ENCODE measurements at places on chromosomes 6 and 20.

DNA sequence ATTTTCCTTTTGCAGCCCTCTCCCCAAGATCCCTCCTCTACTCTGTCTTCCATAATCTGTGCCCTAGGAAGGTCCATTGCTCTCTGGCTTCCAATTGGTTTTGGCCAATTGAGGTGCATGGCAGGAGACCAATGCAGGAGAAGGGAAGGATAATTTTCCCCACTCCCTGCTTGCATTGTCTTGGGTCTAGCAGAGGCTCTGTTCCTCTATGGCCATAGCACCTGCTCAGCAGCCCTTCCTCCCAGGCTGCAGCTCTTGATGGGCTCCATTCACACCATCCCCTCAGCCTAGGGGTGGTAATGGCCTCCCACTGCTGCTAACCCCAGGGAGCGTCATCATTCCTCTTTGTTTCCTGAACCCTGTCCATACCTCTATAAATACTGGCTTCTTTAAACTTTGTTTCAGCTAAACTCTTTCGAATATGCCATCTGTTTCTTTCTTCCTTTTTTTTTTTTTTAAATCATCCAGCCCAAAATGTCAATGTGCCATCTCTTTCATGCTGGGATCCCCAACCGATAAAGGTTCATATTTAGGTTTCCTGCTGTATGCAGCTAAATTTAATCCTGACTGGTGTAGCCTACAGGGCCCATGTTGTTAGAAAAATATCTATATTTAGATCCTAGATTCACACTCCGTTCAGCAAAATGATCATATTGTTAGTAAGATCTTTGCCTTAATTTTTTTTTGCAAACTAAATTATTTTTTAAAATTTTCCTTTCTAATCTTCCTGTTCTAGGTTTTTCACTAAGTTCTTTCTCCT is 63.8 kb downstream of the HECA start:
- no peak for DNase-seq

DNA sequence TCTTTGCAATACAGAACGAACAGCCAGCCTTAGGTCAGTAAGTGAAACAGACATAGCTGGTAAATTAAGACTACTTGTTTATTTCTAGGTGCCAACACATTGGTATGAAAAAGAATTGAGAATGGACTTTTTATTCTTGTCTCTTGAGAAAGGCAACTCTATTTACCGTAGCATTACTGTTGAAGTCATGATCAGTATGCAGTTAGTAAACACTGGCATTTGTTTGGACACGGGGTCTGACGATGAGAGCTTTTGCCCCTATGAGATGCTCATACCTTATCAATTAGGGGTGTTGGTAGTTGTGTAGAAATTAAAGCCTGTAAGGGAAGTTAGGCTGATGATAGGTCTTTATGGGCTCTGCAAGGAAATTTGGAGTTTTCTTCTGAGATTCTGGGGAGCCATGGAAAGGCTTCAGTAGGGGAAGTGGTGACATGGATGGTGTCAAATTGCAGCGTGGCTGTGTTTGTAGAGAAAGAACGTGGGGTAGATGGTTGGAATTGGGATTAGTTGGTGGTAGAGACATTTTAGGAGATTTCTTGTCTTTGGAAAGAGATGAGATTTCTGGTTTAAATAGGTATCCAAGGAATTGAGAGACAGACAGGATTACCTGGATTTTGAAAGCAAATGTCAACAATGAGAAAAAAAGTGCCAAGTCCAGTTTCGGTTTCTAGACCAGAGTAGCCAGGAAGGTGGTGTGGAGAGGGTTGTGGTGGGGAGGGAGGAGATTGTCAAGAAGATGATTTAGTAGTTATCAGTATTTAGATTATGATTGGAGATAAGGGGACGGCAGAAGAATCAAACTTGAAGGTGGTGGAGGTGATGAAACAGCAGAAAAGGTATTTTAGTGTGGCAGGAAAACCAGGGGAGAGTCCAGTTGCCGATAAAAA is 116.6 kb downstream of the JARID2 start:
- DNase-seq: no peak

GRCh38 chr20:1622450-1622849 is 2.6 kb upstream of the SIRPB1 start:
- DNase-seq: no peak

GRCh38 chr6:134173936-134174671 is 121.7 kb upstream of the SLC2A12 start:
- peak; percentile 85 for DNase-seq

GRCh38 chr6:57064809-57065208 is 18.3 kb downstream of the KIAA1586 start:
- DNase-seq: no peak

GRCh38 chr20:38181207-38181801 is 16.2 kb upstream of the TGM2 start:
- no peak for DNase-seq

- no peak for DNase-seq
Measured at GRCh38 chr20:32505723-32506473, 79.2 kb downstream of the NOL4L start.

GRCh38 chr6:85544776-85545175 is 48.9 kb downstream of the SNX14 start:
- no peak for DNase-seq

DNA sequence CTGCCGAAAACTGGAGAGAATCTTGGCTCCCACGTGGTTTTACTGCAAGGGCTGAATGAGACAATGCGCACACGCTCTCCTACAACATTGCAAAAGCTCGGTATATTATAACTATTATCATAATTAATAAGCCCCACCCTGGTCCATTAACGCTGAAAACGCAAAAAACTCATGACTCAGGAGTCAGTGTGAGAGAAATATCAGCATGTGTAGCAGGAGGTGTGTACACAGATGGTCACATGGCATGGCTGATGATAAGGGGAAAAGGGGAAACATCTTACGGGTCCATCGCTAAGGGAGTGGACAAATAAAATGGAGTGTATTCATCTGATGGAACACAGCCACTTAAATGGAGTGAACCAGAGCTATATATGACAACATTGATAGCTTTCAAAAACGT is 29.2 kb downstream of the CDH22 start:
- DNase-seq: no peak

- no peak for DNase-seq
Measured at GRCh38 chr6:4322134-4322845, 186.9 kb upstream of the ECI2 start.

DNA sequence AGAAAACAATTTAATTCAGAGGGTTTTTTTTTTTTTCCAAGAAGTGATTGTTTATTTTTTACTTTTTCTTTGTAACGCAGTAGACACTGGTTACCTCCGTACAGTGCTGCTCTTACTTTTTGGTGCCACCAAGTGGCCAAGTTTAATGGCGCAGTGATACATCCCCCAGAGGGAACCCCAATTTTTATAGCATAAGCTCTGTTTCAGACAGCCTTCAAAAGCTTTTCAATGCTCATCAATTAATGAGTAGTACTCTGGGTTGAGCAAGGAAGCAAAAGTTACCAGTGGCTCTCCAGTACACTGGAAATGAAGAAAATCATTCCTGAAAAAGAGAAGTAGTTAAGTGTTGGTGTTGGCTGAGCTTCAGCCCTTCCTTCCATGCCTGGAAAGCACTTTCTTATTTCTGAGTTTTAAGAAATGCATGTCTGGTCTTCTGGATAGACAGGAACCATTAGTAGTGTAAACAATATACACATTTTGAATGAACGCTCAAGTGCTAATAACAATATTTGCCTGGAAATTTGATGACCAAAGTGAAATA is 129.1 kb upstream of the SMLR1 start:
- peak; percentile 31 for DNase-seq

DNA sequence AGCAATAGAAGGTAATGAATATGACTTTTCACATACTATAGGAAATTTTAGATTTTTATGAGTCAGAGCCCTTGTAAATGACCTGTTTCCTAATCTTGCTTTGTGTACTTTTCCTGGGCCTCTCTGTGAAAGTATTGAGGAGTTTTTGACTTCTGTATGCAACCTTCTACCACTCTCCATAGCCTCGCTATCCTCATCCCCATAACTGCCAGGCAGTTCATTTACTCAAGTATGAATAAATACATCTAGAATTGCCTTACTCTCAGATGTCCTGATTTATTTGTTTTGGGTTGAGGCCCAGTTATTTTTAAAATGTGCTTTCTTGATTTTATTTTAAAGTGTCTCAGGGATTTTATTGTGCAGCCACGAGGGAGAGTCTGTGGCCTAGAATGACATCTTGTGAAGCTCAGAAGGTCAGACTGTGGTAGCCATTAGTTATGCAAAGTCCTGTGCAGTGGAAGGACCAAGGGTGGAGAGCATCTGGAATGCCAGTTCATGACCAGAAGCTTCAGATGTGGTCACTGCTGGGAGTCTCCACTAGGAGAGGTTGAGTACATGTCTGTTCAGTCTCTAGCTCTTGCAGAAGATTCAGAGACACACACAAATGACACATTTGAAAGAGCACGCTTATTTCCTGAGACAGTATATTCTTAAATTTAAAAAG is 346.2 kb upstream of the IMPG1 start:
- no peak for DNase-seq

DNA sequence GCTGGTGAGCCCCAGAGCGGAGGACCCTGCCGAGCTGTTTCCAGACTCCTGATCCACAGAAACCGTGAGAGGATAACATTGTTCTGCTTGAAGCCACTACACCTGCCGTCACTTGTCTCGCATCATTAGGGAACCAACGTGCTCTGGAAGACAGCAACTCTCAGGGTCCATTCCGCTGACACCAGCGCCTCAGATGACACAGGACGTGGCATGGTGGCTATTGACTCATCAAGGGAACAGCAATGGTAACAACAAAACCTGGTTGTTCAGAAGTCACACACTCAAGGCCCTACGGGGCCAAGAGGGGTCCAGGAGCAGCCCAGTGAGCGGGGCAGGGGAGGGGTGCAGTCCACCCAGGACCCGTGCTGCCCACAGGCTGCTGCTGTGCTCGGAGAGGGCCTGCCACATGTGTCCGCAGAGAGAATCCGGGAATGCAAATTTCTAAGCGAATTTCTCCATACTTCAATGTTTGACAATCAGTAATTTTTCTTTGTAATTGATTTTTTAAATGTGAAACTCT is 110.4 kb downstream of the TTLL2 start:
- DNase-seq: no peak

- DNase-seq: no peak
Measured at GRCh38 chr20:62688083-62688482, 20.6 kb upstream of the NTSR1 start.

Measured in stimulated activated CD4-positive, alpha-beta T cell treated with anti-CD3 and anti-CD28 coated beads, TNF-alpha, amount 100 ng/mL, for 24 hours (primary cell).